CD8-positive, alpha-beta memory T cell (primary cell): ENCODE measurements at places on chromosomes 13 and 19. TPM values are rescaled to one million over a fixed set of nuclear protein-coding genes. Genes with fewer than 3 reads are reported as not detected.

Gene DGKH
- total RNA-seq, result 10.2 TPM

Gene PPP6R1
- 225 TPM for total RNA-seq

Gene STXBP2
- 80.5 TPM for total RNA-seq

GRCh38 chr13:89455741-89456140 lies 1784.6 kb downstream of the SLITRK5 start:
- no peak for DNase-seq

DNA sequence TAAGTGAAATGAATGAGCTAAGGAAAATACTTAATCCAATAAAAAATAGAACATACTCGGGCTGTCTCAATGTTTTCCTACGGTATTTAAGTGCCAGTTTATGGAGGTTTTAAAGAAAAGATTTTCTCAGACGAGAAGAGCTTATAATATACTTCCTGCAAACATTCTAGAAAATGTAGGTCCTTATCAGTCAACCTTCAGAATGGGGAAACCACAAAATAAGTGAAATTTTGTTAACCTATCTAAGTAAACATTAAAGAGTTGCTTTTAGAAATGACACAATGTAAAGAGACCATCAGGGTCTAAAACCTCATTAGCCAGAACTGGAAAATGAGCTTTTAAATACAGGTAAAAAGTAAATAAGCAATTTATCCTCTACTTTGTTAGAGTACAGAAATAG lies 12.1 kb downstream of the MIR17HG start:
- DNase-seq, result no peak

DNA sequence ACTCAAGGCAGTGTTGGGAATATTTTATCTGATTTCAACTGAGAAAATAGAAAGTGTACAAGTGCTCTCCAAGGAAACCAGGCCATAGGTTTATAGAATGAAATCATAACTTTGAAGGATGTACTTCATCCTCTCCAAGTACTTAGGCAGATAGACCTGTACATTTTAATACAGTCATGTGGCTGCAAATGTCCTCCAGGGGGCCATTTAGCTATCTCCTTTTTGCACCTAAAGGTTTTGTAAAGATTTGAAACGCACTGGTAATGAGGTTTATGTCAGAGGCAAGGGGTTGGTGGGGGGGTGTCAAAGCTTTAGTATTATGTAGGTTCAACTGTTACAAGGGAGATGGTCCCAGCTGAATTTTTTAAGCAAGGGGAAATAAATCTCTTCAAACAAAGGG lies 364.4 kb downstream of the DCT start:
- DNase-seq, result no peak

DNA sequence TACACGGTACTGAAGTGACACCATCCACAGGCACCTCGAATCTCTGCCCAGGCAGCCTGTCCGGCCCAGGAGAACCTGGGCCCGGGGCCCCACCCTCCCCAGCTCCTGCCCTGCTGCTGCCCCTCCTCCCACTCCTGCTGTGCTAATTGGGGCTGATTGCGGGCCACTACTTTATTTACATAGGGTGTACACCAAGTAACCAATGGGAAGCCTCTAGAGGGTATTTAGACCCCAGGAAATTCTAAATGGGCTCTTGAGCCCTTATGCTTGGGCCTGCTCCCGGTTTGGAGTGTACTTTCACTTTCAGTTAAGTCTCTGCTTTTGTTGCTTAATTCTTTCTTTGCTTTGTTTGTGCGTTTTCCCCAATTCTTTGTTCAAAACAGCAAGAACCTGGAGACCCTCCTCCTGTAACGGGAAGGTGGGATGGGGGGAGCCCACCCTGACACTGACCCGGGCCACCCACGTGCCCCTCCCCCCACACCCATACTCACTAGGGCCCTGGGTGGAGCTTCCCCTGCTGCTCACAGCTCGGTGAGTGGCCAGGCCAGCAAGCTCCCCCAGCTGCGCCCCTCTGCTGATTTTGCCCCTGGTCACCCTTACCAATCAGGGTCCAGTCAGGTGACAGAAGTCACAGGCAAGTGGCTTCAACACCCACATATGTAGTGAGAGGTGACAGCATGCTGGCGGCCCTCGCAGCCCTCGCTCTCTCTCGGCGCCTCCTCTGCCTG lies 9.4 kb downstream of the SCGB2B2 start:
- DNase-seq, result peak; percentile 31

GRCh38 chr19:58345558-58345957 lies 7.7 kb downstream of the A1BG start:
- no peak for DNase-seq

- DNase-seq, result no peak
Measured at GRCh38 chr13:79385694-79386093, 20.4 kb downstream of the RBM26 start.

DNA sequence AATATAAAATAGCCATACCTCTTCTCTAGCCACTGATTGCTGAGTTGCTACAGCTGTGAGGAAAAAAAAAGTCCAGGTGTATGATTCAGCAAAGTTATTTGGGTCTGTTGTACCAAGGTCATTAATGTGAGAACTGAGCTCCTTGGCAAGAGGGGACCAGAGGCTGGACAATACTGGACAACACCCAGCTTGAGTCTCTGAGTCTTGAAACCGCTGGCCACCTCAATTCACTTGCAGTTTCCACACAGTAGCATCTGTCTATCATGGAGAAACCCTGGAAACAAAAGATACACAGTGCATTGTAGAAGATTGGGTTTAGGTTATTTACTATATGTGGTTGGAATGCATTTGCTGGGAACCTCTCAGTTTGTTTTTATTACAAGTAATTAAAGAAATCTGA lies 60.4 kb downstream of the WDFY2 start:
- peak; percentile 13 for DNase-seq

DNA sequence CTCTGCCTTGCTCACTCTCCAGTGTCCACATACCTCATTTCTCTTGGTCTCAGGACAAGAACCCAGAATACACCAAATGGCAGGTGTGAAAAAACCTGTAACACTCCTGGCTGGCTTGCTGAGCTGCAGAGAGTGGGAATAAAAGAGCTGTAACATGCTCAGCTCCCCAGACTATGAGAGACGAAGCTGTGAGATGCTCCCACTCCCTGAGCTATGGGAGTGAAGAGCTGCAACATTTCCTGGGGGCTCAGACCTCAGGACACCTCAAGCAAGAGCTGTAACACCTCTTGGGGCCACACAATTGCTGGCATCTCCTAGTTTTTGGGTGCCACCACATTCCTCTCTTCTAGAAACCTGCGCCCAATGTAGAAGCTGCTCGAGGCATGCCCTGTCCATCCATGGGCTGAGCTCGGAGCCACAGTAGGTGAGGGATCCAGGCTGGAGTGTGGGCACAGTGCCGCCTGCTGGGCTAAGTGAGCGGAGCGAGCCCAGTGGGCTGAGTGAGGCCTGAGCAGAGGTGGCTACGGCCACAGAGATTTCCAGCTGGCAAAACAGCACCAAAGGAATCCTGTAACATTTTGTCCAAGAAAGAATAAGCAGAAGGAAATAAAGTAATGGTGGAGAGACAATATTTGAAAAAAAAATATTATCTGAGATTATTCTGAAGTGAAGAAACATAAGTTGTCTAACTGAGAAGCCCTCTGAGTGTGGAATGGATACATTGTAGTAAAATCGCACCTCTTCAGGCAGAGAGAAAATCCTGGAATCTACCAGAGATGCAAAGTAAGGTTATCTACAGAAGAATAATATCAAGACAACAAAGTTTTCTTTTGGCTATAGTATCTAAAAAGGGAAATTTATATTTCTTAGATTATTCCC lies 186.2 kb upstream of the PCDH9 start:
- no peak for DNase-seq

- DNase-seq, result no peak
Measured at GRCh38 chr19:55304980-55305379, 20.2 kb downstream of the TMEM150B start.

DNA sequence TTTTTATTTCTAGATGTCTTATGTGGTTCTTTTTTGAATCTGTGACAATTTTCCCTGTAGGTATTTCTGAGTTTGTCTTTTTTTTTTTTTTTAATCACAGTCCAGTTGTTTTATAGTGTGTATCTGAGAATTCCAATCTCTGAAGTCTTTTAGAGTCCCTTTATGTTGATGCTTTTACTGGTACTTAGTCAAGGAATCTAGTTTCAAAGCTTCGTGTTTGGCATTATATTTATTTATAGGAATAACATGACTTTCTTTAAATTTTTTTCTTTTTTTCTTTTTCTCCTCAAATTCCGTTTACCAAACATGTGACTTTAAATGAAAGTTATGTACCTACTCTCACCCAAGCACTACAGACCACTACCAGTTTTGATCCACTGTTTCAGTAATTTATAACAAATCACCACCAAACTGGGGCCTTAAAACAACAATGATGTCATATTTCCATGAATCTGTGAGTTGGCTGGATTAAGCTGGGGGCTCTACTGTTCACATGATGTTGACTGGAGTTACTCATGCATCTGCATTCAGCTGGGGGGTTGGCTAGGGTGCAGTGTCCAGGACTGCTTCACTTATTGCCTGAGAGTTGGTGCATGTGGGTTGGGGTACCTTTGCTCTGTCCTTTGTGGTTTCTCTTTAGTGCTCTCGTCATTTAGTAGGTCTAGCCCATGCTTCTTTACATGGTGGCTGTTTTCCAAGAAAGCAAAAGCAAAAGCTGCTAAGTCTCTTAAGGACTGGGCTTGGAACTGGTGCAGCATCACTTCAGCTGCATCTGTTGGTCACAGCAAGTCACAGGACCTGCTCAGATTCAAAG lies 22.3 kb downstream of the KCTD4 start:
- no peak for DNase-seq

GRCh38 chr19:37902668-37903067 lies 3.7 kb downstream of the WDR87 start:
- peak; percentile 65 for DNase-seq

GRCh38 chr19:13262450-13262849 lies 112.2 kb downstream of the IER2 start:
- DNase-seq, result no peak

DNA sequence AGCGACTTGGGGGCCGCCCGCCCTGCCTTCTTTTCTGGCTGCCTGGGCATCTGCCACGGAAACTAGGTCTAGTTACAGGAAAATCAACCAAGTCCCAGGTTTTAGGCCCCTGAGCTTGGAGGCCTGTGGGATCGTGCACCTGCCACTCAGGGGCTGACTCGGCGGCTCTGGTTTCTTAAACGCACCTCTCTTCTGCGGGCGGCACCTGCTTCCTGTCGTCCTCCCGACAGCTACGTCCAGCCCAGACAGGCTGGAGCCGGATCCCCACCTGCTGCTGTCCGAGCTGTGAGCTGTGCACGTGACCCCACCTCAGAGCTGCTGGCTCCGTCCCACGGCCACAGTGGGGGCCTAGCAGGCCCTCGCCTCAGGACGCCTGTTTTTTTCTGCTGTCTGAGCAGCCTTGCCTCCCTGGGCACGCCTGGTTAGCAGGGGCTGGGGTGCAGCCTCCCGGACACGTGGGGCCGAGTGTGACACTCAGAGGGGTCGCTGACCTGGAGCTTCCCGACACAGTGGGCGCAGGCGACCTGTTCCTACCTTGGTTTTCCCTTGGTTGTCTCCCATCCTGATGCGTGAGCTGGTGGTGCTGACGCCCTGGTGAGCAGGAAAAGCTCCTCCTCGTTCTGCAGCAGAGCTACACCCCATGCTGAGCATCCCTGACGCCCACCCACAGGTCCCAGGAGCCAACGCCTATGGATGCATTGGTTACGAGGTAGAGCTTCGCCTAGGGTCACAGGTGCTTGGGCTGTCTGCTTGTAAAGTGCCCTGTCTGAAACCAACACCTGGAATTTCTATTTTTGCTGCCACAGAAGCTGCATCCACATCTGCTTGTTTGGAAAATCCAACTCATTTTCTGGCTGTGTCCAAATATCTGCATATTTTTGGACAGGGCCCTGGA lies 17.5 kb downstream of the TMEM255B start:
- DNase-seq, result no peak

DNA sequence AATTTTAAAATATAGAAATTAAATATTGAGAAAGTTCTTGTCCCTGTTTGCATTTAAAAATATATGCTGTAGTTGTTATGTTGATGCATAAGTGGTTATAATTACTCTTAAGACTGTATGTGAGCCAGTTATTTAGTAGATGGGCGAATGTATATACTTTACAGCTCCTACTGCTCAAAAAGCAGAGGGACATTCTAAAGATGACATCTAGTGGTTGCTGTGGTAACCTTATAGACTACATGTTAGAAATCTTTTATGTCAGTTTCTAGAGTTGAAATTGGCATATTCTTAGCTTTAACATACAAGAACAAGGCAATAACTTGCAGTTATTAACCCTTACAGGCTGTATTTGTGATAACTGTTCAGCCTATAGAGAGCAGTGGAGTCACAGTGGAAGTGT lies 160.5 kb downstream of the OLFM4 start:
- no peak for DNase-seq

GRCh38 chr13:111115965-111116521 lies 933 bp downstream of the ARHGEF7 start:
- DNase-seq, result no peak

DNA sequence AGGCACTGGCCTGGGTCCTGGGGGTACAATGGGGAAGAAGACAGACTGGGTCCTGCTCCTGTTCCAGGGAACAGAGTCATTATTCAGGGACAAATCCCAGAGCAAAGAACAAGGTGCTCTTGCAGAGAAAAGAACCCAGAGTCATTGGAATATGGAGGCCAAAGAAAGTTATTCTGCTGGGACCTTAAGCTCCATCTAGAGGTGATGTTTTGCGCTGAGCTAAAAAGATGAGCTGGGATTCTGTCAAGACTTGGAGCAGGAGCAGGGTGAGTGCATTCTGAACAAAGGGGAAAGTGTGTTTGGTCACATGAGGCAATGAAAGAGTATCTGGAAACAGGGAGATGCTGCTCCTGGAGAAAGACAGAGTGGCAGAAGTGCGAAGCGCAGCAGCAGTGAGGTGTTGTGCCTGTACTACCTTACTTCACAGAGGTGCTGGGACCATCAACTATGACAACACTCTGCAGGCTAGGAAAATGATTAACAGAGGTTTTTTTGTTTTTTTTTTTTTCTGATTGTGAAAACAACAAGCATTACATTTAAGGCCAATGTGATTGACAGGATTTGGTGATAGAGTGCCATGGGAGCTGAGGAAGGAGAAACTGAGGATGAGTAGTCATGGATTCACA lies 95.3 kb upstream of the TNFSF11 start:
- DNase-seq, result no peak

DNA sequence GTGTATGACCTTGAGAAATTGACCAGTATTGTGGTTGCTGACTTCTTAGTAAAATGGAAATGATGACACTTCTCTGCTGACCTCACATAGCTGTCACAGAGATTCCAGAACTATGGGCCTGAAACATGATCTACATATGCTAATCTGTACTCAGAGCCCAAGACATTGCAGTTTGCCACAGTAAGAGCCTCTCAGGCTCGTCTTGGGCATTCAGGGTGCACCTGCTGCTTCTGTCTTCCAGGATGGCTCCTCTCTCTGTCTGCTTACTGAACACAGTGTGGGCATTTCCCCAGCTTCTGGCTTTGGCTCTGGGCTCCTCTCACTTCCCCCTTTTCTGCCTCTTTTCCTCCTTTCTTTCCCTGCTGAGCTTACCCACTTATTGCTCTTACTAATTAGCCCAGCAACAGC lies 22.3 kb upstream of the SLC46A3 start:
- DNase-seq, result no peak

- no peak for DNase-seq
Measured at GRCh38 chr13:83773961-83774360, 108.3 kb downstream of the SLITRK1 start.

- no peak for DNase-seq
Measured at GRCh38 chr13:76723551-76724232, 162.5 kb downstream of the KCTD12 start.
